ENCODE measurements at places on chromosomes 6 and 20. TPM values are rescaled to one million over a fixed set of nuclear protein-coding genes. Genes with fewer than 3 reads are reported as not detected.

PDYN gene
- not detected for total RNA-seq

PRPH2 gene
- not detected for total RNA-seq

HTR1E gene
- total RNA-seq = not detected

CST2 gene
- total RNA-seq = not detected

B3GALT4 gene
- 21.5 TPM for total RNA-seq

BMP2 gene
- total RNA-seq = not detected

EFCAB8 gene
- total RNA-seq = 0.94 TPM

THBD gene
- not detected for total RNA-seq

COL10A1 gene
- total RNA-seq = not detected

ZDHHC14 gene
- 9.8 TPM for total RNA-seq

TTK gene
- 52.5 TPM for total RNA-seq

DDX27 gene
- 42.0 TPM for total RNA-seq

TCP11 gene
- not detected for total RNA-seq

ULBP1 gene
- 0.55 TPM for total RNA-seq

UFL1 gene
- 23.7 TPM for total RNA-seq

LY6G6F gene
- total RNA-seq = not detected

TRIM31 gene
- not detected for total RNA-seq

TMEM14C gene
- total RNA-seq = 65.6 TPM

CGAS gene
- total RNA-seq = 27.9 TPM

ATRN gene
- 7.8 TPM for total RNA-seq

PGC gene
- total RNA-seq = not detected

SIRPA gene
- not detected for total RNA-seq

TRIM10 gene
- total RNA-seq = not detected

PLCB4 gene
- not detected for total RNA-seq

PTPRK gene
- 2.5 TPM for total RNA-seq

SMLR1 gene
- not detected for total RNA-seq

CRIP3 gene
- total RNA-seq = not detected

BPIFB3 gene
- not detected for total RNA-seq

SPEF1 gene
- 0.21 TPM for total RNA-seq

LKAAEAR1 gene
- total RNA-seq = 0.89 TPM

SIRPB1 gene
- total RNA-seq = 3.6 TPM

ZNF165 gene
- 0.77 TPM for total RNA-seq

MOCS1 gene
- total RNA-seq = 1.7 TPM

PBOV1 gene
- not detected for total RNA-seq

CRISP3 gene
- not detected for total RNA-seq

LIN28B gene
- not detected for total RNA-seq

ZC2HC1B gene
- not detected for total RNA-seq

TFAP2D gene
- not detected for total RNA-seq

KLC4 gene
- 17.0 TPM for total RNA-seq

TMC2 gene
- not detected for total RNA-seq

KIF3B gene
- total RNA-seq = 16.1 TPM

WTAP gene
- 131 TPM for total RNA-seq

ANKRD66 gene
- not detected for total RNA-seq

C2 gene
- 1.3 TPM for total RNA-seq

TUBB1 gene
- not detected for total RNA-seq

FAM210B gene
- 8.4 TPM for total RNA-seq

NFATC2 gene
- 68.8 TPM for total RNA-seq

STX11 gene
- total RNA-seq = 13.7 TPM

ZNF335 gene
- 41.2 TPM for total RNA-seq
